ENCODE measurements at places on chromosomes 1 and 21.

DNA sequence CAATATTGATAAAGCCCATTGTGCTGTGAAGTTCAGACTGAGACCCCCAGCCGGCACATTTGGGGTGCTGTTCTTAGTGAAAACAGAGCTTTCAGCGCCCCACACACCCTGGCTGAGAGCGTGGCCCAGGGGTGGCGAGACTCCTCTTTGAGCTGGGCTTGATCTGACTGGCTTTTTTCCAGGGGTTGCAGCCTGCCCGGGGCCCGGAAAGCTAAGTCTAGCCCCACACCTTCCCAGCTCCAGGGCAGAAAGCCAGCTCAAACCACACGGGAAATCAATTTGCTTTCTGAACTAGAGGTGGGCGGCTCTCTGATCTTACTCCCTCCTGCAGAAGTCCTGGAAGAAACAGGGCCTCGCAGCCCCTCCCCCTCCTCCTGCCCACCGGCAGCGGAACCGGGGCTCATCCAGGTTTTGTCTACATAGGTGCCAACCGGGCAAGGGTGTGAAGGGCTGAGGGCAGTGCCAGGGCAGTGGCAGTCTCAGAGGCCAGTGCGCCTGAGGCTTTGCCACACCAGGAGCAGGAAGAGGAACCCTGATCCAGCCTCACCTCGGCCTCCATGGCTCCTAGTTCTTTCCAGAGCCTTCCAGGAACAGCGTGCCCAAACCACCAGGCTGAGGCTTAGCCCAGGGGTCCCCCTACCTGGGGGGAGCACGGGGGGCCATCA is 155.3 kb downstream of the NPHP4 start:
- DNase-seq = no peak

- no peak for DNase-seq
Measured at GRCh38 chr1:36511804-36512798, 29.4 kb upstream of the CSF3R start.

DNA sequence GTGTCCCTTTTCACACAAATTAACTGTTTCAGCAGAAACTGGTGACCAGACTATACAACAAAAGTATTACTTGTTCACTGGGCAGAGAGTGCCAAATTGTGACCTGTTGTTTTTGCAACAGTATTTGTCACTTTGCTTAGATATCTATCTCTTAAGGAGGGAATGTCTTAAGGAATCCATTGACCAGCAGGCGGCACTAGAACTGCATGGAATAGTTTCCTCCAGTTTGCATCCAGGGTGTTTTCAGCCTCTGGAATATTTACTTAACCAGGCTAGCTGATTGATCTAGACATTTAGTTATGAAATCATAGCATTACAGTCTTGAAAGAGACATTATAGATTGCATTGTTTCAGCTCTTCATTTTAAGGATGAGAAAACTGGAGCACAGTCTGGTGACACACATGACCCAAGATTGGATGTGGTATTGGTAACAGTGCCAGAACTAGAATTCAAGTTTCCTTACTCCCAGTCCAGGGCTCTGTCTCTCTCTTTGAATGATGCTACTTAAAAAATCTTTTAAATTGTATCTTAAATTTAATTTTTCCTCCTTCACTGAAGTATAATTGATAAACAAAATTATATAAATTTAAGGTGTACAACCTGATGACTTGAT is 16.9 kb downstream of the RPTN start:
- no peak for DNase-seq

DNA sequence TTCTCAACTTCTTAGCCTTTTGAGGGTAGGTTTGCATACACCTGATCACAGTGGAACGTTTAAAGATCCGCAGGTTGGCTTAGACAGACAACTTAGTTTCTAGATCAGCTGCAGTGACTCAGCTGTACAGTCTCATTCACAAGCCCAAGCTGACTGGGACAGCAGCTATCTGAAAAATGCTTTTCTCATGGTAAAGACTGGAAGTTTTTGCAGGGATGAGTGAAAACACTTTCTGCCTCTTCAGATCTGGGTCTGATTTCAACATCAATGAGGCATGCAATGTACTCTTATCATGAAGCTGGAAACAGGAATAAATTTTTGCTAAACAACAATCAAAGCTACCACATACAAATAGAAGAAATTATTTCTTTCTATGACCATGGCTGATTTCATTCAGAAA is 61.1 kb upstream of the PTBP2 start:
- no peak for DNase-seq

- DNase-seq = no peak
Measured at GRCh38 chr1:150282558-150282958, 204 bp downstream of the CIART start.

GRCh38 chr1:220681220-220681880 is 8.8 kb upstream of the C1orf115 start:
- DNase-seq = no peak

DNA sequence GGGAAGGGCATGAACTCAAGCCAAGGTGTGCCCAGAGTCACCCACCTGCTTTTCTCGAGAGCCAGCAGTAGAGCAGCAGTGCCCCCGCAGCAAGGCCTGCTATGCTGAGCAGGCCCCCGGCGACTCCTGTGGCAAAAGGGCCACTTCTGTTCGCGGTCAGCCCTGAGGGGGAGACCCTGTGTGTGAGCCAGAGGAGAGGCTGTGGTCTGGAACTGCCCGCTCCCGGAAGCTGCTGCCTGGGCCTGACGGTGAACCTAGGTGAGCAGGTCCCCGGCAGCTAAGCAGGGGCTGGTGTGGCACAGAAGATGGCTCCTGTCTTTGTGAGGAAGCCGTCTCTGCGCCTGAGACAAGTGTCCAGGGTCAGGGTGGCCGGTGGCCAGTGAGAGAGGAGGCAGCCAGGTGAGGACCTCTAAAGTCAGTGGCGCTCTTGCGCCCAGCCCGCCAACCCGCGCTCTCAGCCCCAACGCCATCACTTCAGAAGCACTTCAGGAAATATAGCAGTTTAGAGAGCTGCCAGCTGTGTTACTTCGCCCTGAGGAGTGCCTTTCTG is 31.9 kb downstream of the FCRL5 start:
- no peak for DNase-seq

DNA sequence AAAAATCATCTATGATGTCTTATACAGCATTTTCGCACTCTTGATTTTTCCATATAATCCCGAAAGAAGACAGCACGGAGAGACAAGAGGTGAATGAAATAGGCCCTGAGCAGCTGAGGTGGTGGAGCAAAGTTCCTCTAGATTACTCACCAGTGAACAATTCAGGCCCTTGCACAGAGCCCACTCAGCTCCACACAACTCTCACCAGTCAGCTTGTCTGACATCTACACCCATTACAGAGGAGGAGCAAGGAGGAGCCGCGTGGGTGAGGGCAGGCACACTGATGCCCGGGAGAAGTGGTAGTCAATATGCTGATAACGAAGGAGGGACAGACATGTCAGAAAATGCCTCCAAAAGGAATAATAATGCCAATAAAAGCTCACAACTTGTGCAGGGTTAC is 59.9 kb downstream of the DNM3 start:
- DNase-seq = no peak

DNA sequence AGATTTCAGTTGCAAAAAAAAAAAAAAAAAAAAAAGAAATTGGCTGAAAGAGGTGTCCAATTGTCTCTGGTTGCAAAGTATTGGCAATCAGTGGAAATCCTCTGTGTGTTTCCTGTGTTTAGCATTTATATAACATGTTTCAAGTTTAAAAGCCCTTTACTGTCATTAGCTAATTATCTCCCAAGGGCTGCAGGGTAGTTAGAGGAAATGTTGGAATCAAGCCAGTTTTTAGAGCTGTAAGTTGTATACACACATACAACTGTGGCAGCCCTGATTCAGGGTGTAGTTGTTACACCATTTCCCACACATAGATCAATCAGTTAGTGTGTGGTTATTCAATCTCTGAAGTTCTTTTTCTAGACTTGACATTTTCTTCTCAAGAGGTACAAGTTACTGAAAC is 8.9 kb upstream of the ZNF326 start:
- DNase-seq = no peak

GRCh38 chr1:1779691-1780597 is 1.7 kb upstream of the NADK start:
- DNase-seq = no peak

- no peak for DNase-seq
Measured at GRCh38 chr1:200886594-200886993, 8.1 kb upstream of the INAVA start.

- DNase-seq = no peak
Measured at GRCh38 chr1:38018864-38019343, 6.4 kb downstream of the UTP11 start.

- no peak for DNase-seq
Measured at GRCh38 chr1:219427989-219428388, 184.9 kb downstream of the ZC3H11B start.

DNA sequence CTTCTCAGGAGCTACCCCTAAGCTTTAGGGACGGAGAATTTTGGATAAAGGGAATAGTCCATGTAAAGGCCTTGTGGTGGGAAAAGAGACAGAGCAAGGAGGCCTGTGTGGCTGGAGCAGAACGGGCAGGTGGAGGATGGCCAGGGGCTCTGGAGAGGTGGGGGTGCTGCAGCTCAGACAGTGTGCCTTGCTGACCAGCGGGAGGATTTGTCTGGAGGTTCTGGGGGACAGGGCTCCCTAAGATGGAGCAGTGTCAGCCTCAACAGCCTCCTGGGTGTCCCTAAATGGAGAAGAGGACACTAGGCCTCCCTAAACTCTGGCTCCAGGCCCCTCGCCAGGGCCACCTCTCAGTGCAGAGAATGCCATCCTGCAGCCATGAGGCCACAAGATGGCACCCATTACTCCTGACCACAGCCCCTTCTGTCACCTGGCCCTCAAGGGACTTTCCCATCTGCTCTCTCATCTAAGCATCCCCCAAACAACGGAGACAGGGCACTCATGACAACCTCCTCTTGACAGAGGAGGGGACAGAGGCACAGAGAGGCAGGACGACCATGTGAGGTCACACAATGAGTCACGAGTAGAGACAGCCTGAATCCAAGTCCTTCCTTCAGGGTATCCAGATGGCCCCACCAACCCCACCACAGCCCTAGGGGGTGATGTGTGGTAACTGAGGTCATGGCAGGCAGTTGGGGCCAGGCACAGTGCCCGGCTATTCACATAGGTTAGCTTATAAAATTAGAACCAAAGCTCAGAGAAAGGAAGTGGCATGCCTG is 94.7 kb downstream of the DMRTB1 start:
- no peak for DNase-seq

- no peak for DNase-seq
Measured at GRCh38 chr21:38561205-38561604, 62.9 kb upstream of the ERG start.

DNA sequence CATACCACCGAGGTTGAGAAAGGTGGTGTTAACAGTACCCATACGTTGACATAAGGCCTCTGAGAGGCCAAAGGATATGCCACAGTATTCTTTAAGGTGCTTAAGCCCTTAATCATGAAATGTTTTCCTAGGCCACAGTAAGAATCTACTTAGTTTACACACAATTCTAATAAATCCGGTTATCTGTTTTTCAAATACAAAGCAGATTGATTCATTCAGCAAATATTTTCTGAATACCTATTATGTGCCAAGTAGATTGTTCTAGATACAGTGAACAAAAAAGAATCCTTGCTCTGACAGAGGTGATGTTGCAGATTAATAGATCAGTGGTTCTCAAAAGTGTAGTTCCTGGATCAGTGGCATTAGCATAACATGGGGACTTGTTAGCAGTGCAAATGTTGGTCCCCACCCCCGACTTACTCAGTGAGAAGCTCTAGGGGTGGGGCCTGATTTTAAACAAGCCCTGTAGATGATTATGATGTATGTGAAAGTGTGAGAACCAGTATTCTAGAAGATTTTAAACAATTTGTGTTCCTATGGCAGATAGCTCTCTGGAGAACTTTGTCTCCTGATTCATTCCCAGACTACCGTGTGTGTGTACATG is 61.6 kb downstream of the NFIA start:
- no peak for DNase-seq

GRCh38 chr1:21337010-21337437 is 46.8 kb upstream of the ECE1 start:
- no peak for DNase-seq

DNA sequence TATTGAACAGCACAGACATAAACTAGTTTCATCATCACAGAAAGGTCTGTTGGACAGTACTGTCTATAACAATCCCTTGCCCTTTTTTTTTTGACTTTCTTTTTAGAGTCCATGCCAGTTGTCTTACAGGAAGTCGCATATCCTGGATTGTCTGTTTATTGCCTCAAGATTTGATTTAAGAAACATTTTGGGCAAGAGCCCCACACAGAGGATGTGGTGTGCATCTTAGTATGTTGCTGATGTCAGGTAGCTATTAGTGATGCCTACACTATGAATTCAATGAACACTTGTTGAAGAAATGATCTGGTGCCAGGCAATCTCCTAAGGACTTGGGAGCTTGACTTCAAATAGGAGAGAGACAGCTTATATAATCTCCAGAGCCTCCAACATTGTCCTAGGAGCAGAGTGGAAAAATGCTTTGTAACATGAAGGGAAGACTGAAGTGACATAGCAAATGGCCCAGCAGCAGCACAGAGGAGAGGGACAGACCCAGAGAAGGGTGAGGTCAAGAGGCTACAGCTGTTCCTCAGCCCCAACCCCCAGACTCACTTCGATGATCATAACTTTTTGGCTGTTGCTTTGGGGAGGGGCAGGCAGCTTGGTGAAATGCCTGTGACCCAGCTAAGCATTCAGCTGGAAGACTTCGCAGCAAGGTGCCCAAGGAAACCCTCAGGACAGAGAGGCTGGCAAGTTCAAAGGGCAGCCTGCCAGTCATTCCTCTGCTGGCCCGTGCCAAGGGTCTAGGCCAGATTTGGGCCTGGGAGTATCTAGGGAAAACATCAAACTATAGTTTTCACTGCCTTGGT is 7.5 kb upstream of the RAB29 start:
- DNase-seq = no peak

DNA sequence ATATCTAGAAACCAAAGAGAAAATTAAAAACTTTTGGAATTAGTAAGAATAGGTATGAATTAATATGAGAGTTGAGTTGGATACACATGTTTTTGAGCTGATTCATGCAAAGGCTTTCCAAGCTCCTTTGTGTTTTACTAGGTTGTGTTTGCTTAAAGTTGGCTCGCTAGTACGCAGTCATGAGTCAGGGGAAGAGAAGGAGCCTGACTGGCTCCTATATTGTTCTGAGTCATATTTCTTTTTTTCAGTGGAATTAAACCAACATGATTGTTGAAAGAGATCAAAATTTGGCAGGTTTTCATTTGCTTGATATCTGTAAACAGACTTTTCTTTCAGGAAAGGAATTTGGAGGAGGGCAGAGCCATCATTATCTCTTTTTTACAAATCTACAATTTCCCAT is 66.7 kb downstream of the MAGI3 start:
- no peak for DNase-seq

DNA sequence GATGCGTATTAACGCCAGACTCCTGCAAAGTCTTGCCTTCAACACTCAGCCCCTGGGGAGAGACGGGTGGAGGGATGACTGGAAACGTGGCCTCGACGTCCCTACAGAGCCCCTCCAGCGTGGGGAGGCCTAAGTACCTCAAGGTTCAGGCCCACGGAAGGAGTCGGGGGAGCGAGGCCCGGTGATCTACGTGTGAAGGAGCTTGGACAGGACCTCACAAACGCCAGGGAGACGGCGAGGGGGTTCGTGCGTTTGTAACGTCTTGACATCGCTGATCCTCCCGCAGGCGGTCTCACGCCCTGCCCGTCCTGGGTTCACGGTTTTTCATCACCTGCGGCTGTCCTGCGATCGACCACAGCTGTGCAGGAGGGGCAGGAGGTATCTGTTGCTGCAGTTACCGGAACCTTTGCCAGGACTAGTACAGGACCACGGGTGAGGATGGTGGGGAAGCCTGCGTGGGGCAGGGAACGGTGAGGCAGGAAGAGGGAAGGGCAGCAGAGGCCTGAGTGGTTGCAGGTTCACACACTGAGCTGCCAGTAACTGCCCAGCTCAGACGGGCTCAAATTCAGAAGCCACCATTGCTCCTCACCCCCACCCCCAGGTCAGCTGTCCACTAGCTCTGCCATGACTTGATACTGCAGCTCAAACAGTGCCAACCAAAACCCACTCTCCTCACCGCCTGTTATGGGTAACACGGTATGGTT is 889 bp upstream of the CCNL2 start:
- no peak for DNase-seq
